Activated CD8-positive, alpha-beta memory T cell treated with anti-CD3 and anti-CD28 coated beads for 1 hour (primary cell): ENCODE measurements at places on chromosomes 12 and 14.

DNA sequence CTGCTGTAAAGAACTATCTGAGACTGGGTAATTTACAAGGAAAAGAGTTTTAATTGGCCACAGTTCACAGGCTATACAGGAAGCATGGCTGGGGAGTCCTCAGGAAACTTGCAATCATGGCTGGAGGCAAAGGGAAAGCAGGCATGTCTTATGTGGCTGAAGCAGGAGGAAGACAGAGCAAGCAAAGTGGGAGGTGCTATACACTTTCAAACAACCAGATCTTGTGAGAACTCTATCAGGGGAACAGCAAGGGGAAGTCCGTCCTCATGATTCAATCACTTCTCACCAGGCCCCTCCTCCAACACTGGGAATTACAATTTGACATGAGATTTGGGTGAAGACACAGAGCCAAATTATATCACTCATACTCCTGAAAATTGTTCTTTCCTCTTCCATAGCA, 109.5 kb upstream of the PKP2 start:
- DNase-seq: no peak

- no peak for DNase-seq
These were observed 96.9 kb upstream of the FGD4 start for GRCh38 chr12:32302218-32303173.

GRCh38 chr12:96543-96942, 30.0 kb downstream of the IQSEC3 start:
- DNase-seq: no peak

DNA sequence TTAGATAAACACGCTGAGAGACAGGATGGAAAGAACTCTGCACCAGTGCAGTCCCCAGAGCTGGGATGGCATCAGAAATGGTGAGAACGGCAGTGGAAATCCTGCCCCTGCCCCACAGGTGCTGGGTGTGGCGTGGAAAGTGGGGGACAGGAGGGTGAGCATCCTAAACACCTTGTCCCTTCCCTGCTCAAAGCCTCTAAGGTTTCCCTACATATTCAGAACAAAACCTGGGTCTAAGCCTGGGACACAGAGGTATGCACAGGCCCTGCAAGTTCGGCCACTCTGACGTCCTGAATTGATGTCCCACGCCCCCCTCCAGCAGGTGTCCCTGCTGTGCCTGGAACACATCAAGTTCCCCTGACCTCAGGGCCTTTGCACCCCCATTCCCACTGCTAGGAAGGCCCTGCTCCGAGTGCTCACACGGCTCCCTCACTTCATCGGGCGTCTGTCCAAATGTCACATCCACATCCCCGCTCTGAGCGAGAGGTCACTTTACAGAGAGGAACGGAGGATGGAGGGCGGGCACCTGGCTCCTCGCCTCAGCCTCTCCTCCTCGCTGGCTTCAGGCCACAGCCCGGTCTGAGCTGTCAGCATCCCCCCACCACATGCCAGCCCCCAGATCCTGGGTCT, 38.5 kb upstream of the SFSWAP start:
- DNase-seq: no peak

- no peak for DNase-seq
These were observed 9.0 kb upstream of the IQSEC3 start for GRCh38 chr12:57539-57938.

GRCh38 chr14:68871392-68871791, 78.5 kb upstream of the ZFP36L1 start:
- DNase-seq: no peak

DNA sequence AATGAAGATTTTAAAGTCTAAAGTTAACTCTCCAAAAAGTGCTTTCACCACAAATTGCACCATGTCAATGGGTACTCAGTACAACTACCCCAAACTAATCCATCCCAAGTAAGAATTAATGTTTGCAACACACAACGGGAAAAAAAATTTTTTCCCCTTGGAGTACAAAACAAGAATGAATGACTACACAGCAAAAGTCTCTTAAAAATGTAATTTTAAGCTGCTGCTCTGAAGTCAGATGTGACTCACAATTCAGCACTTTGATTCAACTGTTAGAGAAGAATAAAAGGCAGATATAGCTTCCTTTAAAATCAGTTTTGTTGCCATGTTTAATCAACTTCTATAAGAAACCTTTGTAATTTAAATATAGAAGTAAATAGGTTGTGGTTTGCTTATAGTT, 42.5 kb upstream of the VPS33A start:
- DNase-seq: no peak

DNA sequence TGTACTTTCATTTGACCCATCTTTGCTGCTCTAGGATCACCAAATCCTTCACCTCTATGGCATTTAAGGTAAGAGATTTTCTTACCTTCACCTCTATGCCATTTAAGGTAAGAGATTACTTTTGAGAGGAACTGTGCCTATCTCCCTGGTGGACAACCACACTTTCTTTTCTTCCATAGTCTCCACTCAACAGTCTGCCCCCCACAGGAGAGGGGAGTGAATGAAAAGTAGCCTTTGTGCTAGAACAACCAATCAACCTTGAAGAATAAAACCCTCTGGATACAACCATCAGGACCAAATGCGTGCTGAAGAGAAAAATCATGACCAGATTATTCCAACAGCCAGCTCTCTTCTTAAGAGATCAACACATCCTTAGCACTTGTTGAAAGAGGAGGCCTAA, 258.6 kb upstream of the TMPO start:
- no peak for DNase-seq

DNA sequence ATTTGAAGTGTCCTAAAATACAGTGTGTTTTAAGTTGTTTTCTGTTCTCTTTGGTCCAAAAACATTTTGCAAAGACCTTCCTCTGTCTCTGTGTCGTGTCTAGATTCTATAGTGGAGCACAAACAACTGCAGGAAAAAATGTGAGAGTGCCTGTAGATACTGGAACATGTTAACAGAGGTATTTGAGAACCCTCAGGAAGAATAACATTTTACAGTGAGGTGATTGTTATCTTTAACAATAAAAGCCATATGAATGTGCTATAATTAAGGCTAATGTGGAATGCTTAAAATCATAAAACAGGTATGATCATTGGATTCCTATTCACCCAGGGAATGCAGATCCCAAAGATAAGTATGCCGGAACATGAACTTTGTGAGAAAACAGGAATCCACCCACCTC, 98.0 kb downstream of the SAMD4A start:
- DNase-seq: no peak

DNA sequence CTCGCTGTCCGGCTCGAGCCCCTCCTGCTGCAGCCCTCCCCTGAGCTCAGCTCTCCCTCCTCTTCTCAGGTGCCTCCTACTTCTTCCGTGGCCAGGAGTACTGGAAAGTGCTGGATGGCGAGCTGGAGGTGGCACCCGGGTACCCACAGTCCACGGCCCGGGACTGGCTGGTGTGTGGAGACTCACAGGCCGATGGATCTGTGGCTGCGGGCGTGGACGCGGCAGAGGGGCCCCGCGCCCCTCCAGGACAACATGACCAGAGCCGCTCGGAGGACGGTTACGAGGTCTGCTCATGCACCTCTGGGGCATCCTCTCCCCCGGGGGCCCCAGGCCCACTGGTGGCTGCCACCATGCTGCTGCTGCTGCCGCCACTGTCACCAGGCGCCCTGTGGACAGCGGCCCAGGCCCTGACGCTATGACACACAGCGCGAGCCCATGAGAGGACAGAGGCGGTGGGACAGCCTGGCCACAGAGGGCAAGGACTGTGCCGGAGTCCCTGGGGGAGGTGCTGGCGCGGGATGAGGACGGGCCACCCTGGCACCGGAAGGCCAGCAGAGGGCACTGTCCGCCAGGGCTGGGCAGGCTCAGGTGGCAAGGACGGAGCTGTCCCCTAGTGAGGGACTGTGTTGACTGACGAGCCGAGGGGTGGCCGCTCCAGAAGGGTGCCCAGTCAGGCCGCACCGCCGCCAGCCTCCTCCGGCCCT, 22.8 kb downstream of the MMP17 start:
- no peak for DNase-seq
